OCI-LY7 (cell line): ENCODE measurements at places on chromosomes 12 and 14. TPM values are rescaled to one million over a fixed set of nuclear protein-coding genes. Genes with fewer than 3 reads are reported as not detected.

The SOX5 gene
- total RNA-seq: not detected in 2 replicates

The OR11H12 gene
- not detected in 2 replicates for total RNA-seq

GRCh38 chr12:2959505-2960389, 550 bp downstream of the TEAD4 start:
- DNase-seq: no peak

DNA sequence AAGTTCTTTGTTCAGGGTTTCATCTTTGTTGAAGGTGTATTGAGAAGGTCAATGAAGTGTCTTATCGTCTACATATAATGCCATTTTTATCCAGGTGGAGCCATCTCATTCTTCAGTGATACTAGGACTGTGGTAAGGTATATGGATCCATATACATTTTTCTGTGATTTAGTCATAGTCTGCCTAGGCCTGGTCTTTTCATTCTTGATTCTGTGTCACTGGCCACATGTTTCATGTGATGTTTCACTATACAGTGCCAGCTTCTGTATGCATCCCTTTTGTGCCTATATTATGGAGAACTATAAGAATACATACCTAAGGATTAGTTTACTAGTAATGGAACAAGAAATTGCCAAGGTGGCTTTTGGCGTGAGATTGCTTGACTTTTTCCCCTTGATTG, 40.5 kb downstream of the VEZT start:
- DNase-seq: no peak
